Suppressor macrophage (primary cell): ENCODE measurements at places on chromosomes 6 and 20.
A peak's percentile ranks its signal among the peaks of the same experiment; 100 is the strongest.

DNA sequence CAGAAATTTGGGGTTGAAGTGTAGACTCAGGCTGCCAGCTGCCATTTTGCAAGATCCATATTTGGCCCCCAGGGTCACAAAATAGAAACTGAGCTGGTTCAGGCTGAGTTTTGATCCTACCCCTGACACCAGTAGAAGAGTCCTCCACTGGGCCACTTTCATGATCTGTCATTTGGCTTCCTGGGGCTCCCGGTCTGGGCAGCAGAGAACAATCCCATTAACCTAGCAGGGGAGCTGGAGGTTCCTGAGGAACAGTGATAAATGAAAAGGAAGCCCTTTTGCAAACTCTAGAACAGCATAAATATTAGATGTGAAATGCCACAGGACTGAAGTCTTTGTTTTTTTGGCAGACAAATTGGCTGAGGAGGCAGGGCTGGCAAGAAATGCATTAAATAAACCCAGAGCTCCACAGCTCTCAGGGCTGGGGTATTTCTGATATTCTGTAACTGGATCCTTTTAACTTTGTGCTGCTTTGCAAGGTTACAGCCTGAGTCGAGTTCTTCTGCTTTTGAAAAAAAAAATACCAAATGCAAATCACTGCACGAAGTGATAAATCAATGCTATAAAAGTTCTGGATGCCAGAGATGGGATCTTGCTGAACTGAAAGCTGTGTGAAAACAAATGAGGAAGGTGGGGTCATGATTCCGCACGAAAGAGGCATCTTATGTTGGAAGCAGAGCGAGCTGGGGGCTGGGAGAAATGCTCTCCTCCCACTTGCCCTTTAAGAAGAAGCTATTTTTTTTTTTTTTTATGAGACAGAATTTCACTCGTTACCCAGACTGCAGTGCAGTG lies 64.4 kb downstream of the SULF2 start:
- no peak for DNase-seq

DNA sequence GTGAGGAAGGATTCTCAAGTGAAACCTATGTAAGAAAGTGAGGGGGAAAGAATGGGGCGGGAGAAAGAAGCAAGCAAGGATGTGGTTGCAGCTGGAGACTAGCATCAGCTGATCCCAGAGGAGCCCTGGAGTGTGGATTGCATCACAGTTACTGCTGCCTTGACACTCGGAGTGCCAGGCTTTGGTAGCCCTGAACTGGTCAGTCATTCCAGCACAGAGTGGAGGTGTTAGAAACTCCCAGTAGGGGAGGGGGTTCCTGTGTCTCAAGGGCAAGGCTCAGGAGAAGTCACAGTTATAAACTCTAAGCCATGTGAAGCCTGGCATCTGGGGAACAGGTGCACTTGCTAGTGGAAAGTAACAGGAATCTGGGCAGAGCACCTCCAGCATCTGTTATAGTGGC lies 23.5 kb downstream of the SNAP25 start:
- DNase-seq, result no peak

GRCh38 chr6:148298683-148299082 lies 44.0 kb upstream of the SASH1 start:
- DNase-seq, result no peak

- peak; percentile 58 for DNase-seq
Observed at GRCh38 chr20:45892049-45892825, 1.1 kb downstream of the CTSA start.

DNA sequence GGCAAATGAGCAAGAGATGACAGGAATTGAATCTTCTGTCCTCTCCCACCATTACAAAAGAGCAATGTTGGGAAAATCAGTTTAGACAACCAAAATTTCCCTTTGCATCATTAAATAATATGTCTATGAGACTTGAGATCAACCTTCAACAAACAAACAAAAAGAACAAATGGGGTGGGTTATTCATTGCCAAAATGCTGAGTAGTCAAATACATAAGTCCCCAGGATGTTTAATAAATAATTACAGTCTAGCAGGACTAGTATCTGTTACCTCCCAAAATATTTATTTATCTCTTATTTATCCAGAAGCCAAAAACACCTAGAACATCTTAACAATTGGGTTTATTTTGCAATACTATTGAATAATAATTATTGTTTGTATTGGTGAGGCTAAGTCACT lies 16.2 kb upstream of the IRAK1BP1 start:
- DNase-seq, result no peak

- no peak for DNase-seq
Observed at GRCh38 chr6:24517659-24518543, 23.1 kb downstream of the ALDH5A1 start.

DNA sequence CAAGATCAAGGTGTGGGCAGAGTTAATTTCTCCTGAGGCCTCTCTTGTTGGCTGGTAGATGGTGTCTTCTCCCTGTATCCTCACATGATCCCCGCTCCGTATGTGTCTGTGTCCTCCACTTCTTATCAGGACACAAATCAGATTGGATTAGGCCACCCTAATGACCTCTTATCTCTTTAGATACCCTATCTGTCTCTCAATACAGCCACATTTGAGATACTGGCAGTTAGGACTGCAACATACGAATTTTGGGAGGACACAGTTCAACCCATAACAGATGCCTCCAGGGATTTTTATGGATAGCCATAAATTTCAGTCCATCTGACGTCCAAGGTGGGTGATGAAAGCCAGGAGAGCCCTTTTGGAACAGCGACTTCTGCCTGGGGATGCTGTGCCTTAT lies 369.0 kb downstream of the NRN1 start:
- no peak for DNase-seq
